Stimulated activated CD8-positive, alpha-beta memory T cell treated with anti-CD3 and anti-CD28 coated beads, Interleukin-4, amount 100 ng/mL, for 1 hour (primary cell): ENCODE measurements at places on chromosomes 13 and 19.
A peak's percentile ranks its signal among the peaks of the same experiment; 100 is the strongest.

- DNase-seq, result no peak
Observed at GRCh38 chr13:94093652-94094315, 385.7 kb downstream of the DCT start.

DNA sequence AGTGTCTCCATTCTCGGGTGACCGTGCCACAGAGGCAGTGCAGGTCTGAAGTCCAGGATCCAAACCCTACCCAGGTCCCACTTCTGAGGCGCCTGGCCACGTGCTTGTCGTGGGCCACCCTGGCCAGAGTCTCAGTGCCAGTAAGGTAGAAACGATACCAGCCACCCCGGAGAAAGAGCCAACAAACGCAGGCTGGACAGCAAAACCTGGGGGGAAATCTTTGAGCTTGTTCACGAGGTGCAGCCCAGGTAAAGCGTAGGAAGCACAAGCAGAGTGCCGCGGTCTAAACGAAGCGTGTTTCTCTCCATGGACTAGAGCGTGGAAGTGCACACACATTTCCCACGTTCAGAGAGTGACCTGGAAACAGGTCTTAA lies 95.6 kb downstream of the ATP11A start:
- no peak for DNase-seq

GRCh38 chr13:98429977-98430736 lies 146.8 kb downstream of the STK24 start:
- DNase-seq, result no peak

GRCh38 chr19:41541990-41542584 lies 33.9 kb upstream of the CEACAM21 start:
- DNase-seq, result peak; percentile 58

DNA sequence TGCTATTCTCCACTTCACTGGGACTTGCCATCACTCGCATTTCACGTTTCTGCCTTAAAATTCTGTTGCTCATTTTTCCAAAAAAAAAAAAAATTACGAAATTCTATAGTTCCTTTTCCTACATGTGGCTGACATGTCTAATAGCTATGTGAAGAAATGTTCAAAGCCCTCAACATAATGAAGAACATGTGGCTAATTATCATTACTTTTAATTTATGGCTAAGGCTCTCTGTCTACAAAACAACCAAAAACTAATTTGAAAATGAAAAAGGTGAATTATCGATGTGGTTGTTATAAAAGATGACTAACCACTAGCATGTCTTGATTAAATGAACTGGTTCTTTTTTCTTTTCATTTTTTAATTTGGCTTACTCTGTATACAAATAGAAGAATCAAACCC lies 940.0 kb downstream of the EFNB2 start:
- DNase-seq, result no peak

GRCh38 chr13:97849305-97849704 lies 104.2 kb upstream of the IPO5 start:
- no peak for DNase-seq
